Foreskin melanocyte (primary cell): ENCODE measurements at places on chromosomes 6 and 20.
A peak's percentile ranks its signal among the peaks of the same experiment; 100 is the strongest.

DNA sequence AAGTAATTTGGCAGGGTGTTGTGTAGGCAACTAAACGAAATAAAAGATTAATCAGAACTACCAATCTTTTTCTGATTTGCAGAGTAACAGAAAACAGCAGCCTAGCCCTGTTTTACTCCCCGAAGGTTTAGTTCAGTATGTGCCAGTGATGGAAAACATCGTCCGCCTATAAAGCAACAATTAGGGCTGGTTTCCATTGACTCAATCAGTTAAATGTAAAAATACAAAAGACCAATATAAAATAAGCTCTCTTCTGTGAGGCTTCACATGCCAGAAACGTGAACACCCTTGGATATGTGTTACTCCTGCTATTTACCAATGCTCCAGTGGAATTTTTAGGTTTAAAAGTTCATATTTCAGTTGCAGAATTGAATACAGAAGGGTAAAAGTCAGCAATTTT lies 210.5 kb upstream of the RSPO3 start:
- no peak for DNase-seq

DNA sequence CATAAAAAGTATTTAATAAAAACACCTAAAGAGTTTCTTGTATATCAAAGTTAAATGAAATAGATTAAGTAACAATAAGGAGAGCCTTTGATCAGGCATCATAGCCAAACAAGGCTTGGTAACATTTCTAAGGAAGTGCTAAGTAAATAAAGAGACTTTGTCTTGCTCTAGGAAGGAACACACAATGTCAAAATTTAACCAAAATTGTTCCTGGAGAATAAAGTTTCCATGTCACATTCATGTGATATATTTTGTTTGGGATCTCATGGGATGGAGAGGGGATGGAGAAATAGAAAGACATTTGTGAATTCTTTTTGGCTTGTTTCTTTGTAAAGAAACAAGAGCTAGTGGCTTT lies 201.9 kb upstream of the DTNBP1 start:
- peak; percentile 63 for DNase-seq

- no peak for DNase-seq
These were observed 18.2 kb downstream of the BCL2L1 start for GRCh38 chr20:31704225-31705119.

DNA sequence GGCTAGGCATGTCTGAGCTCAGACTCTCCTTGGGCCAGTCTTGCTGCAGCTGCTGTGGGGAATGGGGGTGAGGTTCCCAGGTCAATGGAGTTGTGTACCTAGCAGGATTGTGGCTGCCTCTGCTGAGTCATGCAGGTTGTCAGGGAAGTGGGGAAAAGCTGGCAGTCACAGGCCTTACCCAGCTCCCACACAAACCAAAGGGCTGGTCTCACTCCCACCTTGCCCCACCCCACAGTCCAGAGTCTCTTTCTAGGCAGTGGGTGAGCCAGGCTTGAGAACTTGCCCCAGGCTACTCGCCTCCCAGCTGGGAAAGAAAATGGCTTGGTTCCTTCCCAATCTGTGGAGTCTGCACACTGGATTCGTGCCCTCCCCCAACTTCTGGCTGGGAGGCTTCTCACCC lies 65.7 kb downstream of the SCP2D1 start:
- no peak for DNase-seq

DNA sequence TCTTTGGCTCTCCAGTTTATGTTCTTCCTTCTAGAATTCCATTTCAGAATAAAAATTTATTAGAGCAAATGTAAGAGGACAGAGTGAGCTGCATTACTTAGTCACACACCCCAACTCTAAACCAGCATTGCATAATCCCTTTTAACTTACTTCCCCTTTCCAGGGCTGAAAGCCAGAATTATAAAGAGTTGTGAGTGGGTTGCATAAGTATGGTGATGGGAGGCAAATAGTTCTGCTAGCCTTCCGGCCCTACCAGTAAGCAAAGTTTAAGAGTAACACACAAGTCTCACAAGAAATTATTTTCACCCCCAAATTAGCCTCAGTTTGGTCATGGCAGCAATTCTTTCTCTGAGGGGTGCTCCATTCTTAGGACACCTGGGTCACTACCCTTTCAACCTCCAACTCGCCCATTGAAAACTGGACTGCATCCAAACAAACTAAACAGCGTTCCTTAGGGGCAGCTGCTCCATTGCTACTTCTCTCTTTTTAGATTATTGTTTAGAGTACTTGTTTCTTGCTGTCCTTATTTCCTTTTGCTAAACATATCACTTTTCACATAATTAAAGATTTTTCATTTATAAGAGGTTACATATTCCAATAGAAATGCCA lies 1.6 kb downstream of the KIAA0408 start:
- DNase-seq = no peak

GRCh38 chr20:41168281-41169161 lies 31.2 kb downstream of the PLCG1 start:
- no peak for DNase-seq

DNA sequence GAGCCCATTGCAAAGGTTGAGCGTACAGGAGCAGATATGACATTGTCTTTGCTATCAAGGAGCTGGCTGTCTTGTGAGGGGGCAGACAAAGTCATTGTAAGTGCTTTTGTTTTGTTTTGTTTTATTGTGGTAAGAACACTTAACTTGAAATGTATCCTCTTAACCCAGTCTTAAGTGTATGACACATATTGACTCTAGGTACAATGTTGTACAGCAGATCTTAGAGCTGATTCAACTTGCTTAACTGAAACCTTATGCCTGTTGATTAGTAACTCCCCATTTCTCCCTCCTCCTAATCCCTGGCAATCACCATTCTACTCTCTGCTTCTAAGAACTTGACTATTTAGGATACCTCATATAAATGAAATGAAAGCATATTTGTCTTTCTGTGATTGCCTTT lies 429.0 kb downstream of the BMP2 start:
- no peak for DNase-seq

GRCh38 chr6:35230498-35230897 lies 16.7 kb downstream of the SCUBE3 start:
- no peak for DNase-seq

DNA sequence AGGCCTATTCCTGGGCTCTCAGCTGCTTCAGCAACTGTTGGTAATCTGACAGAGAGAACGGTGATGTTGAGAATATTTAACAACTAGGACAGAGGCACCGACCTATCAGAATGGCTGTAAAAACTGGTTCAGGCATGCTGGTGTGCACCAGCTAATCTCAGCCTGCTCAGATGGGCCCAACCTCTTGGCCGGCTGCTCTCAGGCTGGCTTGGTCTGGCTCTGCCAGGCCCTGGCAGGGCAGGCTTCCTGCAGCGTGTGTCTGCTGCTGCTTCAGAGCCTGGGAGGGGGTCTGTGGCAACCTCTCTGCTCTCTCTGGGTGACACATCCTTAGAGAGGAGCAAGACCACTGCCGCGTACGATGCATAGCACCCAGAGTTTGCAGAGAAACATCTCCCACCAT lies 4.8 kb downstream of the SLC2A12 start:
- DNase-seq = no peak

DNA sequence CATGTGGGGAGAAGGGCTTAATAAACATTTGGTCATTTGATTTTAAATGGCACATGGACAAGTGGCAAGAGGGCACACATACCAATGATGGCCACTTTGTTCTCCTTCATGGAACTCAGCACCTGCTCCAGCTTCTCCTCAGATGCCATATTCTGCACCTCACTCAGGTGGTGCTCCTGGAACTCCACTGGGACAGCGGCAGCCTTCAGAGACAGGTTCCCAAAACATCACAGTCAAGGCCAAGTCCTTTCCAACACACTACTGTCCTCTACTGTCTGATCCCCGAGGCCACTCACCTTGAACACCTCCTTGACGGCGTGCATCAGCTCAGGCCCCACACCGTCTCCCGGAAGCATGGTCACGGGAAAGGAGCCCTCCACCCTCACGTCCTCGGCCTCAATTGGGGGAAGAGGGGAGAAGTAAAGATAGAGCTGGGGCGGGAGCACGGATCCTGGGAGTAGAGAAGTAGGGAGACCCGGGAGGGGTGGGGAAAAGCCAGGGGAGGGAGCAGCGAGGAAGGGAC lies 591 bp downstream of the IDH3B start:
- DNase-seq = no peak

DNA sequence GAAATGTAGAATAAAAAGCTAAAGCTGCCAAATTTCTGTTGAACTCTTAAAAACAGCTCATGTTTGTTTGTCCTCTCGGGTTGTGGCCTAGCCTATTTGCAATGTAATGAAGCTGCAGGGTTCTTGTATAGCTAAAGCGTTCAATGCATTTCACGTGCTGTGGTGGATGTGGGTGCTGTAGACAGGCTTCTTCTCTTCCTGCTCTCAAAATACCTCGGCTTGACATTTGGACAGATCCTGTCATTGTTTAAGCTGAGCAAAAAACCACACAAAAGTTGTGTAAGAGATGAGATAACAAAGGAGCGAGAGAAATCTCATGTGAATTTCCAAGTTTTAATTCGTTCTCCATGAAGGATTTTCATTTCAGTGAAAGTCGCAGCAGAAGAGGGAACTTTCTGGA lies 196.3 kb upstream of the UST start:
- DNase-seq = peak; percentile 96

DNA sequence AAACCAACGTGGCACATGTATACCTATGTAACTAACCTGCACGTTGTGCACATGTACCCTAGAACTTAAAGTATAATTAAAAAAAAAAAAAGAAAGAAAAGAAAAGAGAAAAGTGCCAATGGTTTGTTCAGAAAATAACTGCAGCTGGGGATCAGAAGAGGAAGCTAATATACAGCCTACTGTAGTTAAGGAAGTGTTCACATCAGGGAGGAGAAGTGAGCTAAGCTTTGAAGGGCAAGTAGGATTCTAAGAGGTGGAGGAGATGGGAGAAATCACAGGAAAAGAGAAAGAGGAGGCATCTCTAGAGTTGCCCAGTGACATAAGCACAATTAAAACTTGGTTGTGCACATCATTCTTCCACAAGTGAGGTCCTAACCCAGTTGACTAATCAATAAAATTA lies 214.4 kb upstream of the DTNBP1 start:
- no peak for DNase-seq

DNA sequence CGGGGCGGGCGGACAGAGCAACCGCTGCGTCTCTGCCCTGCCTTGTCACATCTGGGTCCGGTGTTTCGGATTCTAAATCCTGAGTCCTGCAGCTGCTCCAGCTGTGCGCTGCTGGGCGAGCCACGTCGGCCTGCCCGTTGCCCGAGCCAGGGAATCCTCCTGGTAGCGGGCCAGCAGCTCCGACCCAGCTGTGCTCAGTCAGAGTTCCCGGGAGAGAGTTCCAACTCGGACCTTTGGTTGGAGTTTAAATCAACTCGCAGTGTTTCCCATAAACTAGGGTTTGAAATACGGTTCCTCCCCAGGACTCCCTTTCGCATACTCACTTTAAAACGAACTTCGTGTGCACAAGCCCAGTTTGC lies 315 bp upstream of the PDE10A start:
- DNase-seq = peak; percentile 46

GRCh38 chr20:26218301-26218700 lies 521.6 kb upstream of the ZNF337 start:
- DNase-seq = no peak

- DNase-seq = no peak
These were observed 12.6 kb upstream of the IRF4 start for GRCh38 chr6:378958-379409.

DNA sequence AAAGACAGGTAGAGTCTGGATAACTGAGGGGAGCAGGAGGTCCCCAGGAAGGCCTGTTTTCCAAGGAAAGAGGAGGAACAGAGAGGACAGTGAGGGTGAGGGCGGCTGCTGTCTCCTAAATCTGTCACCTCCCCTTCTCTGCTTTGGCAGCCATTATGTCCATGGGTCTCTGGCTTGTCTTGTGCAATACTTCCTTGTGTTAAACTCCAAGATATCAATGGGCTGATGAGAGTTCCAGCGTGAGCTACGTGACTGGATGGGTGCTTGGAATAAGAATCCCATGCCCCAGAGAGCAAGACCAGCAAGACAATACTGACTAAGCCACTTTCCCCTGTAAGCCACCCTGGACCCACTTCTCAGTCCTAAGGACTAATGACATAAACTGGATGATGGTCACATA lies 26.3 kb upstream of the DNAAF9 start:
- DNase-seq = no peak

- DNase-seq = no peak
These were observed 46.4 kb upstream of the DST start for GRCh38 chr6:56689114-56689513.

DNA sequence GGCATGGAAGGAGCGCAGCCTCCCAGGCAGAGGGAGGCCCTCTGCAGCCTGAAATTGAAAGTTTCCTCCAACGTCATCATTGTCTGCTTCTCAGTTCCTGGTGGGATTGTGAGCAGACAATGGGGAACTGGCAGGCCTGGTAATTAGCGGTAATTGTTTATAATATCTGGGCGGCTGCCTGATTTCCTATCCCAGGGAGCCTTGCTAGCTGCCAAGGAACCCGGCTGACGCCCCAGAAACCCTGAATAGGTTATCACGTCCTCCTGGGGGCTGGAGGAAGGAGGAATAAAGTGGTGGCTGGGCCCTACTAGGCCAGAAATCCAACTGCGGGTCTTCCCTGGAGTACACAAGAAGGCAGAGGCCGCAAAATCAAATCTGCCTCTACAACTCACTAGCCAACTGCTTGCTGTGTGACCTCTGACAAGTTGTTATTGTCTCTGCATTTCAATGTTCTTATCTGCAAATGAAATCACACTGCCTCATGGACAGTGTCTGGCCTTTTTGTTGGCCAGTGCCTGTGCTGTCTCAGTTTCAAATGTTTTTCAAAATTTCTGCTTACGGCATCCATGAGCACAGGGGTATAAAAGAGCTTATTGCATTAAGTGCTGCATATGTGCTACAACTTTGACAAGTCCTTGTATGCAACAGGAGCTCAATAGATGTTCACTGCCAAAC lies 16.9 kb downstream of the KCNK15 start:
- no peak for DNase-seq

- no peak for DNase-seq
These were observed 953.7 kb downstream of the TFAP2A start for GRCh38 chr6:9461188-9461587.

DNA sequence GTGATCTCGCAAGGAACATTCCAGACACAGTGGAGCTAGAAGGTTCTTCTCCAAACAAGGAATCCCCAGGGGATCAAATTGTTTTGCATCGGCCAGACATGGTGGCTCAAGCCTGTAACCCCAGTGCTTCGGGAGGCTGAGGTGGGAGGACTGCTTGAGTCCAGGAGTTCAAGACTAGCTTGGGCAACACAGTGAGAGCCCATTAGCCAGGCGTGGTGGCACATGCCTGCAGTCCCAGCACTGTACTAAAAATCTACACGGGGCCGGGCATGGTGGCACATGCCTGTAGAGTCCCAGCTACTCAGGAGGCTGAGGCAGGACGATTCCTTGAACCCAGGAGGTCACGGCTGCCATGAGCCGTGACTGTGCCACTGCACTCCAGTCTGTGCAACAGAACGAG lies 15.3 kb downstream of the GMEB2 start:
- no peak for DNase-seq

GRCh38 chr20:58996226-58996611 lies 10.8 kb downstream of the CTSZ start:
- no peak for DNase-seq
